ENCODE measurements at places on chromosomes 6 and 20.

GRCh38 chr6:6521961-6522482, 66.5 kb upstream of the LY86 start:
- no peak for DNase-seq

DNA sequence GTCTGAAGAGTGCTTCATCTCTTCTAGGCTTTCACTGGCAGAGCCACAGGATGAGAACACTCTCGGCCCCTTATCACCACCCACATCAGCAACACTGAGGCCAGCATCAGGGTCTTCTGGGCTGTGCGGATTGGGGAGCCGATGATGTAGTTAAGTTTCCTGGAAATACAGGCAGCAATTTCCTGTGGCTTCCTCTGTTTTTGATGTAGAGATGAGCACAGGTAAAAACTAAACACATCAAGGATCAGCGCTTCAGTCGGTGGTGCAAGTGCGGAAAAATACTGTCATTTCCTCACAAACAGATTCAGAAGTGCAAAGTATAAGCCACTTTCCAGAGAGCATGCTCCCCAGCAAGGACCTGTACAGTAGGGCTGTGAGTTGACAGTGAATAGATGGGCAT, 62.6 kb downstream of the BACH2 start:
- no peak for DNase-seq

- DNase-seq, result no peak
These were observed 94.1 kb downstream of the TMEM242 start for GRCh38 chr6:157229132-157229618.

DNA sequence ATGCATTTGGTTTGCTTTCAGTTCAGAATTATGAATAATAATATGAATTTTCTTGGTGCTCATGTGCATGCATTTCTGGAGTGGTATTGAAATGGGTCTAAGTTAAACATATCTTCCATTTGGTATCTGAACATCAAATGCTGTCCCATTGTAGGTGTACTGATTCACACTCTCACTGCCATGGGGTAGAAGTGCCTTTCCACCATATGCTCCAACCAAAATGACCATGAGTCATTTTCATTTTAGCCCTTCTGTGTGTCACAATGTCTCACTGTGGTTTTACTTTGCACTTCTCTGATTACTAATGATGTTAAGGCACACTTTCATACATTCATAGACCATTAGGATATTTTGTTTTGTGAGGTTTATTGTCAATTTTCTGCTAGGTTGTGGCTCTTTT, 211.9 kb downstream of the HAO1 start:
- DNase-seq, result peak; percentile 14

GRCh38 chr20:35007891-35008290, 52.2 kb downstream of the MYH7B start:
- no peak for DNase-seq

GRCh38 chr6:167510648-167511047, 185.8 kb downstream of the TTLL2 start:
- DNase-seq, result no peak

- DNase-seq, result no peak
These were observed 10.8 kb downstream of the BPIFA2 start for GRCh38 chr20:33178726-33179125.

DNA sequence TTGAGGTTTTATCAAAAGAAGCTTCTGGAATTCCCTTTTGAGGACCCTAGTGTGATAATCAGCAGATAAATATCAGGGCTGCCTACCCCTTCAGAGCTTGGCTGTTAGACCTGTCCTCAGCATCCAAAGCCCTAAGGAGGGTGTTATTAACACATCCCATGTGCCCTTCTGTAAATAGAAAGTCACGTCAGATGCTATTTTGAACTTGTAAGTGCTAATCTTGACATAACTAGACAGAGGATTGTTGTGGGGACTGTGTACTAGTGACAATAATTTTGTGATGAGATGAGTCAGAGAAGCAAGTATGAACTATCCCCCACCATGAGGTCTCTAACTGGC, 4.9 kb upstream of the LAMA4 start:
- no peak for DNase-seq

GRCh38 chr6:11042750-11043377, 1.2 kb downstream of the ELOVL2 start:
- peak; percentile 27 for DNase-seq

DNA sequence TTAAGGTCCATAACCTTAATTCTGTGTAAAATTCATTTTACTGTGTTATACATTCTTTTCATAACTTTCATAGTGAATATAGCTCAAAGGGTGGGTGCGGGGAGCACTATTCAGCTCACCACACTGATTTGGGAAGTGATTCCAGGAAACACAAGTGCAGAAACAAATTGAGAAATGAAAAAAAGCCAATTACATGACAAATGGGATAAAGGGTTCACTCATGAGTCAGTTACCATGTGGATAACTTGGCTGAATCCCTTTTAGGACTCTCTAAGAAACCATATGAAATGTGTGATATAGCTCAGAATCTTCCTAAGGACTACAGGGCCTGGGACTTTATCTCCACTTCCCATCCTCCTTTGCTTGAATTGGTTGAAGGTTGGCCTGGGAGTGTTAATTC, 3.1 kb upstream of the BTN2A1 start:
- peak; percentile 38 for DNase-seq

GRCh38 chr20:59751075-59751711, 146.9 kb downstream of the PHACTR3 start:
- DNase-seq, result peak; percentile 51

- no peak for DNase-seq
These were observed 7.3 kb upstream of the TENT5A start for GRCh38 chr6:81759782-81760181.

DNA sequence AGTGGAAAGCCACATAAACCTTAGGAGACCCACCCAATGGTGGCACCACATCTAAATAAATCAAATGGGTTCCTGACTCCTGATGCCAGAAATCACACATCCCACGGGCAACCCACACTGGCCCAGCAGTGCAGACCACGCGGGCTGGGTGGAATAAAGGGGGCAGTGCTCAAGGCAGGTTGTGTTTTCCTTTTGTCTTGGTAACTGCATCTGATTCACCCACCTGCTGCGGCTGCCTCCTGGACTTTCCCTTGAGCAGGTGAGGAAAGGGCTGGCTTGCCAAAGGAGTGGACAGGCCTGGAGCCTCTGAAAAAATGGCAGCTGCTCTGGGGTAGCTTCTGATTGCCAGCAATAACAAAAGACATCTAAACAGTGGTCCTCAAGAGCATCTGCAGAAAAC, 119.5 kb upstream of the KCNK16 start:
- DNase-seq, result no peak

DNA sequence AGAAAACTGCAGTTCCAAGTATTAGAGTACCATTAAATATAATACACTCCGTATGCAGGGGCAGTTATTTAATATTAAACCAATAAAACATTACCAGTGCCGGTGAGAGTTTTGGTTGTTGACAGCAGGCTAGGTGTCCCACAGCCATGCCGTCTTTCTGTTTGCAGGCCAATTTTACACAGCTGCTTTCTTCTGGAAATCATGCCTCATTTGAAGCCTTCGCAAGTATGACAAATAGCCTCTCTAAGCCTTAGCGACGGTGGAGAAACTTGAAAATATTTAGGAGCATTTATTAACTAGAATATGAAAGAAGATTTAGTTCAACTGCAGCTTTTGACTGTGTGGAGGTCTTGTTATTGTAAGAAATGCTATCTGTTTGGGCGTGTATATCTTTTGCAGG, 226.0 kb downstream of the BMP2 start:
- DNase-seq, result no peak

- peak; percentile 83 for DNase-seq
These were observed 6.3 kb downstream of the ZKSCAN3 start for GRCh38 chr6:28355743-28356665.

GRCh38 chr6:71106276-71106675, 149.4 kb upstream of the B3GAT2 start:
- no peak for DNase-seq

GRCh38 chr6:10381830-10382208, 33.1 kb downstream of the TFAP2A start:
- no peak for DNase-seq

DNA sequence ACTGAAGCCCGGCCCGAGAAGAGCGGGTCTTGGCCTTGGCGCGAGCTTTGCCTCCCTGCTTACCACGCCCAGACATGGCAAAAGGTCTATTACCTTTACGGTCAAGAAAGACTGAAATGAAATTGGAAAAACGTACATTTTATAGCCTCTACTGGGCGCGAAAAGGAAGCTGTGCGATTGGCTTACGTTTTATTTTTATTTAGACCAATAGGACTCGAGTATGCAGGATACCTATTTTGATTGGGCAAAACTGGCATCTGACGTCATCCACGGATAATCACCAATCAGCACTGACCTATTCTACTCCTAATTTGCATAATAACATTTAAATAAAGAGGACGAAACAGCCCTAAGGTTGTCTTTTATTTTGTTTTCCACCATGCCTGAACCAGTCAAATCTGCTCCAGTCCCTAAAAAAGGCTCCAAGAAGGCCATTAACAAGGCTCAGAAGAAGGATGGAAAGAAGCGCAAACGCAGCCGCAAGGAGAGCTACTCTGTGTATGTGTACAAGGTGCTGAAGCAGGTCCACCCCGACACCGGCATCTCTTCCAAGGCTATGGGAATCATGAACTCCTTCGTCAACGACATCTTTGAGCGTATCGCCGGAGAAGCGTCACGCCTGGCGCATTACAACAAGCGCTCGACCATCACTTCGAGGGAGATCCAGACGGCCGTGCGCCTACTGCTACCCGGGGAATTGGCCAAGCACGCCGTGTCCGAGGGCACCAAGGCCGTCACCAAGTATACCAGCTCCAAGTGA, 97.4 kb downstream of the OR2B2 start:
- peak; percentile 97 for DNase-seq

DNA sequence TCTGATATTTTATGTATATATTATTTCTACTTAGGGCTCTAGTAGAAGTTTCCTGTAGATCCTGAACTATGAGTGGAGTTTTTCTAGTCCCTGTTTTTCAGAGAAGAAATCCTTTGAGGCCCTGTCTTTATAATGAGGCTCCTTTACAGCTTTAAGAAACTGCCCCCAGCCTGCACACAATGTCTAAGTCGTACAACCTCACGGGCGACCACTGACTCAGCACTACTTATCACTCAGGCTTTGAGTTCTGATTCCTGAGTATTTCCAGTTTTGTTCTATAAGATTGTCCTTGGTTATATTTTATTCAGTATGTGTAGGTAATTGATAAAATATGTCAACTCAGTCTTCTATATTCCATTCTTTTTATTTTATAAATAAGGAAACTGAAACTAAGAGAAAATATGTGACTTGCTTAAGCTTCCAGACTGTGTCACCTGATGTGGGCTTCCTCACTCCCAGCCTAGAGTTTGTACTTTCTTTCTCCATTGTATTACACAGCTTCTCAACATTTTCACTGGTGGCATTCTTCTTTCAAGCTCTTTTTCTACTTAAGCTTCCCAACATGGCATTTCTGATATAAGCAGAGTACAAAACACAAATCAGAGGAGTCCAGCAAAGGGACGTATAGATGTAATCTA, 167.0 kb downstream of the TBX18 start:
- no peak for DNase-seq

DNA sequence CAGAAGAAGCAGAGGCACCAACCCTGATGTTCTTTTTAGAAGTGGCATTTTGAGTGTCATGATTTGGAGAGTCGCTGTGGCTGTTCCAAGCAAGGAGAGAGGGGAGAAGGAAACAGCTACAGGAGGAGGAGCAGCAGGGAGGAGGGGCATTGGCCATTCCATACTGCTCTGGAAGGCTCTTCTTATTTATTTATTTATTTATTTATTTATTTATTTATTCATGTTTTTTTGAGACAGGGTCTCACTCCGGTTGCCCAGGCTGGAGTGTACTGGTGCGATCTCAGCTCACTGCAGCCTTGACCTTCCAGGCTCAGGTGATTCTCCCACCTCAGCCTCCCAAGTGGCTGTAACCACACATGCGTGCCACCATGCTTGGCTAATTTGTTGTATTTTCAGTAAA, 178.3 kb upstream of the PROKR2 start:
- no peak for DNase-seq

- DNase-seq, result no peak
These were observed 105.7 kb downstream of the EDN1 start for GRCh38 chr6:12395898-12396297.

DNA sequence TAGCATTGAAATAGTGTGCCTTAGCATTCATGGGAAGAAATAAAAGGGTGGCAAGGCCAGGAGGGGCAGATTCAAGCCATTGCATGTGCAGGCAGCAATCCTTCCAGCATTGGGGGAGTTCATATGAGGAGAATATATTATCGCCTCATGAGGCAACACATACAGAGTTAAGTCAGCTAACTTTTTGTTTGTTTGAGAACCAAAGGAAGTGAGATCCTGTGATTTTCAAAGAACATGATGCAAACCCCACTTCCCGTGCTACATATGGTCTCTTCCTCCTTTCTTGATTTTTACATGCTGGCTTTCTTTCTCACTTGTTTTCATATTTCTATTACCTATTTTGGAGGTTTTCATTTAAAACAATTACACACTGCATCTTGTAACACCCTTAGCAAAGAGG, 579.7 kb upstream of the ARID1B start:
- DNase-seq, result no peak

GRCh38 chr6:72260489-72260888, 361.4 kb upstream of the KCNQ5 start:
- DNase-seq, result peak; percentile 24

DNA sequence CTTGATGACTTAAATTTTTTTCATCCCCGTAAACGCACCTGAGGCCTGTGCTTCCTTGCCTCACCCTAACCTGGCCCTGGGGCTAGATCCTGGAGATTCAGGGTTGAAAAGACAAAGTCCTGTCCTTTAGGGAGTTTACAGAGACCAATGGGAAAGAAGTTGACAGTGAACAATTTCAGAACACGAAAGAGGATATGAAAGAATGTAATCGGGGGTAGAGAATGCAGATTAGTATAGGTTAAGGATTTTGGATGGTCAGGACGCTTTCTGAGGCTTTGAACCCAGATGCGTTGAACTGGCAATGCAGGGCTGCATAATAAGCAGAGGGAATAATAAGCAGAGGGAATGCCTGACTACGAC, 1.7 kb upstream of the FBXO5 start:
- peak; percentile 6 for DNase-seq

DNA sequence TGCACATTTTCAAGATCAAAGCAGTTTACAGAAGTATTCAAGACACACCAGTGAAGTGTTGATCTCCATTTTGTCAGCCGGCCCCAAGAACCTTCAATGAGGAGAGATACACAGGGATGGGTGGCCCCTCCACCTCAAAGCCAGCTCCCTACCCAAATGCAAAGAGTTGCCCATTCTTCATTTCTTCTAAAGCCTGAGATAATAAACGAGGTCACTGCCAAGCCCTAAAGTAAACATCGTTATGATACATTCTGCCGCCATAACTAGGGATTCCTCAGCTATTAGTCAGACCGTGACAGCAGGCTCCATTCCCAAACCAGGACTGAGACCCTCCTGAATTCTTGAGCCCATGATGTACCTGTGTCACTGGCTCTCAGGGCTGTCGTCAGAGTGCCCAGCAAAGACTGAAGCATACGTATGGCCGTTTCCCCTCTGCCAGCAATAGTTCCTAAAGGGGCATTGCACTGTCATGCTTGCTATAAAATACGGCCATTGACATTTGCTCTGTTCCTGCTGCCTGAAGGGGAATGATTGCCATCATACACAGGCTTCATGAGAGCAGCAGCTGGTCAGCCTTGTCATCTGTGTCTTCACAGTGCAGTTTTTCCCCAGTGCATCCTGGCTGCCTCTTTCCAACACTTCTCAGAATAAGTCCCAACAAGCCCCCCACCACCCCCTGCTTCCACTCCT, 41.7 kb downstream of the ISM1 start:
- peak; percentile 14 for DNase-seq

Data from fibroblast of skin of right quadriceps (primary cell).